ENCODE measurements at places on chromosomes 7 and 10.

- H3K27me3 ChIP-seq = no peaks in the 10 kb centered on the region
- no peaks in the 10 kb centered on the region for H3K4me1 ChIP-seq
- DNase-seq = no peak
- H3K36me3 ChIP-seq = no peaks in the 10 kb centered on the region
Measured at GRCh38 chr10:77188521-77188920, 449.1 kb downstream of the KCNMA1 start.

DNA sequence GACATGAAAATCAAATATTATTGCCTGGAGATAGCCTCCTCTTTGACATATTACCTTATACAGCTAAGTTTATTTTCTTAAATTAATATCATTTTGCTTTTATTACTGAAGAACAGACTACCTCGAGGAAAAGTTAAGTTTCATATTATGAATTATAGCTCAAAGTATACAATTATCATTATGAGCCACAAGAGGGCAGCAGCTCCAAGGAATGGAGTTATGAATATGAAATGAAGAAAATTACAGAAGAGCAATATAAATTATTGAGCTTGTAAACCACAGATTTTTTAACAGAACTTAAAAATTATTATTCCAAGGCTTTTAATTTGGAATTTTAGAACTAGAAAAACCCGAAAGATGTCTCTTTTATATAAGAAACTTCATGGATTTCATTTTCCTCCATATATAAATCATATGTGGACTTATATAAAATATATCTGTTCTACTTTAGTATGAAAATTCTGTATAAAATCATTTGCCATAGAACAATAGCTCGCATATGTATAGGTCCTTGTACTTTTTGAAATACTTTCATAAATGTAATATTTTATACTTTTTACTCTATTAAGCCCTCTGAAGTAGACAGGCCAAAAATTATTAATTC, 40.1 kb downstream of the IQUB start:
- H3K4me1 ChIP-seq = no peaks in the 10 kb centered on the region
- no peak overlapping the region for H3K4me3 ChIP-seq
- DNase-seq = peak; percentile 27
- no peaks in the 10 kb centered on the region for H3K36me3 ChIP-seq
- no peaks in the 10 kb centered on the region for H3K27me3 ChIP-seq
- no peak overlapping the region for H3K27ac ChIP-seq

GRCh38 chr7:75689246-75690099, 49.3 kb downstream of the HIP1 start:
- H3K27me3 ChIP-seq = no peaks in the 10 kb centered on the region
- H3K4me3 ChIP-seq = no peak overlapping the region
- no peak for DNase-seq
- H3K27ac ChIP-seq = peak overlapping the region; percentile 70

DNA sequence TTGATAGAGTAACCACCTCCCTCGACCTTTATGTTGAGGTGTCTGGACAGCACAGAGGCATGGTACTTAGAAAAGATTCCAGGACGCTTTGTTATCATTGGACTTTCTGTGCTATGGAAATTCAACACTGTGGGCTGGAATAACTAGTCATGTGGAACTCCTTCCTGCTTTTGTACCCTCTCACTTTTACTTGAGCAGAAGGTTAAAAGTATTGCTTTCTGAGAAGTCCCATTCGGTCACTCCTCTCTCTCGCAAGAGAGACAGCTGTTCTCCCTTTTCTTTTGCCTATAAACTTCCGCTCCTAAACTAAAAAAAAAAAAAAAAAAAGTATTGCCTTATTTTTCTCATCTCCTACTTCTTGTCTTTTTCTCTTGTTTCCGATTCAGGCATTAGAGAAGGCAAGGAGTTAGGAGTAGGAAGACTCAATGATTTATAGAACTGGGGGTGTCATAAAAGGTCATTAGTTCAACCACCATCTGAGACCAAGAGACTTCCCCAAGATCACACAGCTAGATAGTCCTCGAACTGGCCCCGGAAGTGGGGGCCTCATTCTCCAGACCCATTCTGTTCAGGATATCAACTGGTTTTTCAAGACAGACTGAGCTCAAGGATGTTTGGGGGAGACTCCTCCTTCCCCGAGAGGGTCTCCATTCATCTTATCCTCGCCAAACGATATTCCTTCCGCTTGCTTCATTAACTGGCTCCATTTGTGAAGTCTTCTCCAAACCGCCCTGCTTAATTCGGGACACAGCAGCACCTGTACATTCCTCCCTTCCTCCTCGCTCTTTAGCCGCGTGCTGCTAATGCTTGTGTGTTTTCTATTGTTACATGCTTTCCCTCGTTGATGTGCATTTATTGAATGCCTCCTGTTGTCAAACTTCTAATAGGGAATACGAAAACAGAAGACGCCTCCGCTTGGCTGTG, 995 bp upstream of the INPP5F start:
- H3K27me3 ChIP-seq = no peaks in the 10 kb centered on the region
- peak overlapping the region; percentile 95 for H3K27ac ChIP-seq
- no peaks in the 10 kb centered on the region for H3K36me3 ChIP-seq

DNA sequence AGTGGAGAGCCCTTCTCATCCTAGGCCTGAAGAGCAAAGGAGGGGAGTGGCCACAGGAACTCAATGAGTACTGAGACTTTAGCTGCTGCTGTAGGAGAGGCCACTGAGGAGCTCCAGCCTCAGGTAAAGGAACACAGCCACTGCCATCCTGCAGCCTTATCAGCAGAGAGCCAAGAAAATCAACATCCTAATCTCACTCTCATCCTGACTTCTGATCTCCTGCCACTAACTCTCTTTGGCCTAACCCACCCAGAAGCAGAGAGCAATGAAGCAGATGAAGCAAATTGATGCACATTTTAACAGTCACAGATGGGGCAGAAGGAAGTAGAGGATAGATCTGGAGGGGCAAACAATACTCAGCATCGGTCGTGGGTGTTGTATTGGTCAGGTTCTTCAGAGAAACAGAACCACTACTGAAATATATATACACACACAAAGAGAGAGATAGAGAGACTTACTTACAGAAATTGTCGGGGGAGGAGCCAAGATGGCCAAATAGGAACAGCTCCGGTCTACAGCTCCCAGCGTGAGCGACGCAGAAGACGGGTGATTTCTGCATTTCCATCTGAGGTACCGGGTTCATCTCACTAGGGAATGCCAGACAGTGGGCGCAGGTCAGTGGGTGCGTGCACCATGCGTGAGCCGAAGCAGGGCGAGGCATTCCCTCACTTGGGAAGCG, 297.6 kb downstream of the MTERF1 start:
- no peak for DNase-seq
- no peaks in the 10 kb centered on the region for H3K4me1 ChIP-seq
- no peaks in the 10 kb centered on the region for H3K36me3 ChIP-seq
- no peak overlapping the region for H3K4me3 ChIP-seq
- no peaks in the 10 kb centered on the region for H3K27me3 ChIP-seq
- H3K27ac ChIP-seq = no peak overlapping the region

- peaks cover 10% of the 10 kb centered on the region for H3K27me3 ChIP-seq
- no peak overlapping the region for H3K27ac ChIP-seq
- H3K36me3 ChIP-seq = no peaks in the 10 kb centered on the region
- peaks cover 8% of the 10 kb centered on the region for H3K4me1 ChIP-seq
Measured at GRCh38 chr10:47415520-47416304, 31.6 kb upstream of the ZNF488 start.

DNA sequence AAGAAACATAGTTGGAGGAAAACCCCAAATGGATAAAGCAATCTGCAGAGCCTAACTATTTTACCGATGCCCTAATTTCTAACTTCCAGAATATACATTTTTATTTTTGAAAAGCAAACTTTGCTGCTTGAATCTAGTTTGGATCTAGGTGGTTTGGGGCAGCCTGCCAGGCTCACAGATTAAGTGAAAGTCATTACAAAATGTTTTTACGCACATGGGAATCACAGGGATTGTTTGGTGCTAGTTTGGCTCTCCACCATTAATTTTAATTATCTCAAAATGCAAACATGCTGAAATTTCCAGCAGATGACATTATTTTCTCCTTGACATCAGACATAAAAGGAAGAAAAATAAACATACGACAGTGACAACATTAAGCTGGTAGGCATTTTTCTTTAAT, 166.7 kb upstream of the INHBA start:
- H3K27me3 ChIP-seq = no peaks in the 10 kb centered on the region
- H3K36me3 ChIP-seq = no peaks in the 10 kb centered on the region
- H3K4me3 ChIP-seq = no peak overlapping the region
- no peak overlapping the region for H3K27ac ChIP-seq

DNA sequence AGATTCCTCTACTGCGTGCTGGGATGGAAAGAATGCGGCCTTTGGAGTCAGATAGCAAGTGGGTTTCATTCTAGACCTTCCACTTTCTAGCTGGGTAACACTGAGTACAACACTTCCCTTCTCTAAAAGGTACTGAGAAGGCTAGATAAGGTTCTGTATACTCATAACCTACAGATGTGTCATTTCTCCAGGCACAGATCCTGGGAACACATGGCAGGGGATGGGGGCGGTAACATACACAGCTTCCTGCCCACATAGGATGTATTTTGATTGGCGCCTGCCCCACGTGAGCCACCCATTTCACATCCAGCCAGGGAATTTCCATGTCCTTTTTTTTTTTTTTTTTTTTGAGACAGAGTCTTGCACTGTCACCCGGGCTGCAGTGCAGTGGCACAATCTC, 31.8 kb downstream of the KLRG2 start:
- H3K36me3 ChIP-seq = no peaks in the 10 kb centered on the region
- H3K4me1 ChIP-seq = peaks cover 10% of the 10 kb centered on the region
- no peak overlapping the region for H3K27ac ChIP-seq
- H3K27me3 ChIP-seq = peaks cover 2% of the 10 kb centered on the region
- no peak for DNase-seq

DNA sequence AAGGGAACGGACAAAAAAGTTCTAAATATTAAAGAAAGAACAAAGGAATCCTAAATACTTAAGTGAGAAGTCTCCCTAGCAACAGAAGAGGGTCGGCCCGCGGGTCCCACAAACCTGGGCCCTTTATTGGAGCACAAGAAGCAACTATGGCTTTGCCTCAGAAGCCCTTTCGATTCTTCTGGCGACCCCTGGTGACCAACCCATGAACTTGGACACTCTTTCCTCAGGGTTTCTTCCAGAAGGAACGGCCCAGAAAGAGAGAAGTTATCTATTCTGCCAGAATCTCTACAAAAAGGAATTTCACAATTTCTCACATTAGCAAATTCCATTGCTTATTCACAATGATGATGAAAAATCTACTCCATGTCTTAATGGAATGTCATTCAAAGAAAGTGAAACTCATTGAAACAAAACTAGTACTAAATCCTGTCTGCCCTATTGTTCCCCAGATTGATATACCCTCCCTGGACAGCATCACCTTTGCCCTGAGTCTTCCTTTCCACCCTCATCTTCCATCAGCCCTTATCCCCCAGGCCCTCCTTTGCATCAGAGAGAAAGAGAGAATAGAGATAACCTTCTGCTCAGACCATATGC, 43.7 kb downstream of the CPVL start:
- no peak overlapping the region for H3K4me3 ChIP-seq
- H3K27me3 ChIP-seq = no peaks in the 10 kb centered on the region
- peak; percentile 48 for DNase-seq
- H3K27ac ChIP-seq = no peak overlapping the region
- peaks cover 39% of the 10 kb centered on the region for H3K4me1 ChIP-seq

DNA sequence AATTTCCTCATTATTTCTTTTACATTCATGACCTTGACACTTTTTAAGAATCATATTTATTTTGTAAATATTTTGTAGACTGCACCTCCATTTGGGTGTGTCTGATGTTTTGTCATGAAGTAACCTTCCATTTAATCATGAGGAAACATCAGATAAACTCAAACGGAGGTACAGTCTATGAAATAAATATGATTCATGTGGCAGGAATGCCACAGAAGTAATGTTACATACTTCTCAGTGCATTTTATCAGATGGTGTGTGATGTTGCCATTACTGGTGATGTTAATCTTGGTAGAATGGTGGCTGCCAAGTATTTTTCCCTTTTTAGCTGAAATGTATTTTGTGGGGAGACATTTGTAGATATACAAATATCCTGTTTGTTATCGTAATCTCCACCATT, 64.9 kb downstream of the ZNF37A start:
- H3K27me3 ChIP-seq = no peaks in the 10 kb centered on the region
- H3K4me1 ChIP-seq = no peaks in the 10 kb centered on the region
- no peaks in the 10 kb centered on the region for H3K36me3 ChIP-seq
- H3K4me3 ChIP-seq = no peak overlapping the region
- H3K27ac ChIP-seq = no peak overlapping the region
- no peak for DNase-seq

DNA sequence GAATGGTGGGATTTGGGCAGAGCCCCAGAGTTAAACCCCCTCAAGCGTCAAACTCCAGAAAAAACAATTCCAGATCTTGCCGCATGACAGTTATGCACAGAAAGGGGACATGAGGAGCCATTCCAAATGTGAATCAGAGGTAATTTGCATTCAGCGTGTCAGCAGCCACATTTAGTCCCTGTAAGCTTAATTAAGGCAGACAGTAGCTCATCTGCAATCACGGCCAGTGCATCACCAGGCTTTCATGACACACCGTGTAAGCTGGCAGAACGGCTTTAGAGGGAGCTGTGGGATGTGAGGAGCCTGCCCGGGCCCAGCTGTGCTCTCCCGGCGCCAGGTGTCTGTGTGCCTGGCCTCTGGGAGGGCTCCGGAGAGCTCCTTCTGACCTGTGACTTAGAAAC, 18.7 kb upstream of the PRKAG2 start:
- H3K27me3 ChIP-seq = peaks cover 1% of the 10 kb centered on the region
- H3K4me3 ChIP-seq = no peak overlapping the region
- peaks cover 17% of the 10 kb centered on the region for H3K4me1 ChIP-seq
- H3K36me3 ChIP-seq = no peaks in the 10 kb centered on the region
- DNase-seq = no peak

GRCh38 chr10:50470798-50471582, 152.8 kb downstream of the SGMS1 start:
- no peak overlapping the region for H3K27ac ChIP-seq
- no peak overlapping the region for H3K4me3 ChIP-seq
- no peak for DNase-seq
- H3K36me3 ChIP-seq = no peaks in the 10 kb centered on the region

DNA sequence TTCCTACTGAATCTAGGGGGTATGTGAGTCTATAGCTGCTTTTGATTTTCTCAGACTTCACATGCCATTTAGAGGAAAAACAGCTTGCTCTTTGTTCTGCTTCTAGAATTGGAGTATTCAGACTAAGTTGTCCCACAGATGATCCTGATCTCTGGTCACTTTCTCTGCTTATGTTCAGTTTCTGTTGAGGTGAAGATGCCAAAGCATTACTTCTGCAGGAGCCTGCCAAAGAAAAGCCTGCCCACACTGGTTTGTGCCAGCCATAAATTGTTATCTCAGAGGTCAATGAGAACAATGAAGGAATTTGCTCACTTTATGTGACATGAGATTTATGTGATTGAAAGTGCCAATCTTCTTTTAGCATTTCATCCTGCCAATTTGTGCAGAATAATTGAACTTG, 163.6 kb downstream of the CDK14 start:
- no peak overlapping the region for H3K4me3 ChIP-seq
- no peaks in the 10 kb centered on the region for H3K36me3 ChIP-seq
- no peak for DNase-seq
- peaks cover 48% of the 10 kb centered on the region for H3K27me3 ChIP-seq

DNA sequence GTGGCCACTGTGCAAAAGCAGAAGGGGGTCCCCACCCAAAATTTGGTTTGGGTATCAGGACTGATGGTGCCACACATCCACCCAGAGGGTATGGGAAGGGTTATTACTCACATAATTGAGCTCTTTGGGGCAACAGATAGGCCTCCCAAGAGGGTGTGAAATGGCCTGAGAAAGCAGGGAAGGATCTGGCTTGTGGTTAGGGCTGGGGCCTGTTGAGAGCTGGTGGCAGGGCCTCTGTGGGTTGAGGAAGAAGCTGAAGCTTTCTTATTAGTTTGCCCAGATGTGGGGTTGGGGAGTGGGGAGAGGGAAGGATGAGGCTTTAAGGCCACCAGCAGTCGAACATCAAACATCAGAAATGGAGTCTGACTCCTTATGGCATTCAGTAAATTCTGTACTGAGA, 18.3 kb upstream of the MKI67 start:
- DNase-seq = no peak
- no peaks in the 10 kb centered on the region for H3K27me3 ChIP-seq
- no peaks in the 10 kb centered on the region for H3K4me1 ChIP-seq
- H3K4me3 ChIP-seq = no peak overlapping the region

Measured in HepG2 (cell line).